NCI-H2171 (cell line): ENCODE measurements at places on chromosomes 11 and 22.

DNA sequence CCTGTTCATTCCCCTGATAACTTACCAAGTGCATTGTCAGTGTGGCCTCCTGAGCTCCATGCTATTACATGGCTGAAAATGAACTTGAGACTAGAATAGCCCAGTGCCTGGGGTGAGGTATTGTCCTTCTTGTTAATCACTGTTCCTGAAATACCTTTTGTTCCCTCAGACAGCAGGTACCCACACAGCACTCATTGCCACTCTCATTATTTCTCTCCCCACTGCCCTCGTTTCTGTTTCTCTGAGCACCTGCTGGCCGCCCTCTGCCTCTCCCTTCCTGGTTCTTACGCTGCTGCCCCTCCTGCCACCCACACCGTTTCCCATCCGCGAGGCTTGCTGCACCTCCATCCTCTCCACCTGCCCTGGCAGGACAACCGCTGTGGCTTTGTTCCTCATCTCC, 36.9 kb upstream of the RAB1B start:
- no peak for DNase-seq

GRCh38 chr22:50529897-50530579, at the start of gene TYMP:
Gene TYMP, minus strand, starts transcription at chr22:50530012. Its CDS starts 303 bp downstream, at chr22:50529709.
- DNase-seq, result no peak

- no peak for DNase-seq
Measured at GRCh38 chr22:24129980-24130379, 51.3 kb upstream of the SUSD2 start.

- DNase-seq, result no peak
Measured at GRCh38 chr11:88909500-88909899, 156.3 kb downstream of the GRM5 start.

- DNase-seq, result no peak
Measured at GRCh38 chr11:1500466-1501420, 14.2 kb upstream of the MOB2 start.
